ENCODE measurements at places on chromosomes 13 and 19.

DNA sequence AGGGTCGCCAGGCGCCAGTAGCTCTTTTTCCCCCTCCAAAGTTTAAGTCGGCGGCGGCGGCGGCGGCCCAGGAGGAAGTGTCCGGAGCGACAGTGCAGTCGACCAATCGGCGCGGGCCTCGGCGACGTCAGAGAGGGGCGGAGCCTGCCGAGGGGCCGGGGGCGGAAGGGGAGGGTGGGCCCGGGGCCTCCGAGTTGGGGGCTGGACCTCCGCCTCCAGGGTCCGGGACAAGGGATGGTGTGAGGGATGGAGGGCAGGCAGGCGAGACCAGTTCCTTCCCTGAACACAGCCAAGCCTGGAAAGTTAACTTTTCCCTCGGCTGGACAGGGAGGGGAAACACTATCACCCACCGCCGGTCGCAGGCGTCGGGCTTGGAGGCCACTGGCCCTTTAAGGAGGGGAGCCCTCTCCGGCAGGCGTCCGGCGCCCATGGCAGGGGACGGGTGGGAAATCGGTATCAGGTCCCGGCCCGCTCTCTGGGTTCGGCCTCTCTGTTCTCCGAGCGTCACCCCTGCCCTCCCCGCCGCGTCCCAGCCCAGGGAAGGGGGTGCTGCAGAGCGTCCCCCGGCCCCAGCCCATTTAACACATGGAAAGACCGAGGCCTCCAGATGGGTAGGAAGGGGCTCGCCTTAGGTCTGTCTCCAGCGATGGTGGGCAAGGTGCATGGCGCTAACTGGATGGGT, at the start of gene PRKD2:
Gene PRKD2, minus strand, starts transcription at position 81 of the 682 bp plus-strand sequence. CDS start 744 bp downstream, outside the sequence.
- peak; percentile 63 for DNase-seq

DNA sequence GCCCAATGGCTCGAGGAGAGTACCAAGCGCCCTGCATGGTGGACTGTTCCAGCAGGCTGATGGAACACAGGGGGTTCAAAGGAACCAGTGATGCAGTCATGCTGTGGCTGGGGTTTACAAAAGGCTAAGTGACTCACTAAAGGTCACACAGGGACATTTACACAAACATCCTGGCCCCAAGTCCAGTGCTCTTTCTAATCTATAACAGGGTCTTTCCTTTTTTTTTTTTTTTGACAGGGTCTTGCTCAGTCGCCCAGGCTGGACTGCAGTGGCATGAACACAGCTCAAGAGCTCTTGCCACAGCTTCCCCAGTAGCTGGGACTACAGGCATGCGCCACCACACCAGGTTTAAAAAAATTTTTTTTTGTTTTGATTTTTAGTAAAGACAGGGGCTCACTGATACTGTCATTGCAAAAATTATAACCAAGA, 2.8 kb upstream of the SLC25A15 start:
- no peak for DNase-seq

DNA sequence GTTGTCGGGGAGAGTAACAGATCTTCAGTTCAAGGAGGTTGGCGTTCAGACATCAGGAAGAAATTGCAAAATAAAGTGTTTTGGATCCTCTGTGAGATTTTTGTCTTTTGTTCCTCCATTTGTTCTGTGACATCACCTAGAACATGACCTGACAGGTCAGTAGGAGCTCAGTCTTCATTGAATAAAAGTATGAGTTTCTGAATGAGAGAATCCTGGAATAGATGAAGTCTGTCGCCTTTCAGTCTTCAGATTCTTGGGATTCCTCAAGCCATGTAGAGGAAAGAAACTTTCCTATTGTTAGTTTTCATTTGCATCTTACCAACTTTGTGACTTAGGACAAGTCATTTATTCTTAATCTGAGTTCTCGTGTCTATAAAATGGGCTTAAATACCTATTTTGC, 14.4 kb downstream of the ARHGAP35 start:
- no peak for DNase-seq

DNA sequence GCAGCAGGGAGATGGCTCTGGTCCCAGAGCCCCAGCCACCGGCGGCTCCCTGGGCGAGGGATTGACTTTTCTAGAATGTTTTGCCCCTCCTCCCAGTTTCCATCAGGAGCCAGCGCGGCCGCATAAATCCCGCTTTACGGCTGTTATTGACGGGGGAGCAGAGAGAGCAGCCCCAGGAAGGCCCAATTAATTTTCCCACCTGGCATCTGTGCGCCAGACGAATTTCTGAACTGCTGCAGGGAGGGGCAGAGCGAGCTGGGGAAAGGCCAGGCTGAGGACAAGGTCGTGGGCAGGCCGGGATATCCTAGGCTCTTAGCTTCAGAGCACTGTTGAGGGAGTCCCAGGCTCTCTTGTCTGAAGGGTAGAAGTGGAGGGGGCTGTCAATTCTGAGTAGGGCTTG, 24.7 kb downstream of the ZNRF4 start:
- DNase-seq: no peak

- DNase-seq: no peak
These were observed 58.3 kb downstream of the MBNL2 start for GRCh38 chr13:97280478-97280877.

GRCh38 chr13:110326263-110326904, 19.3 kb downstream of the COL4A2 start:
- no peak for DNase-seq

DNA sequence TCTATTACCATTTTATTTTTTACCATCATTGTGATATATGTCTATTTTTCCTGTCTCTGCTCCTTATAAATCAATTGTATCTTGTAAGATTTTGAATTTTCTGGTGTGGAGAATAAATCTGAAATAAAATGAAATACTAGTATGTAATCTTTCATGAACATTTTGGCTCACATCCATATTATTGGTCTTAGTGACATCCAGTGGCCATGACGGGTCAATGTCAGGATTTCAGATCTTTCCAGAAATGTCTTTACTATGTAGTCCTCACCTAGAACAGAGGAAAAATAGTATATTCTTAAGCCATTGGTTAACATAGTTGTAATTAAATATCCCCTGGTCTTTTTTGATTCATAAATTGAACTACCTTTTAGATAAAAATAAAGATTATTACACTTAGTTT, 109.8 kb upstream of the GPC6 start:
- no peak for DNase-seq

- no peak for DNase-seq
These were observed 462.2 kb downstream of the TSHZ3 start for GRCh38 chr19:30887042-30887441.

Data from NT2/D1 (cell line).